Osteocyte (in vitro differentiated cells): ENCODE measurements at places on chromosomes 7 and 10.

- DNase-seq: no peak
These were observed 7.4 kb downstream of the MCM10 start for GRCh38 chr10:13168781-13169180.

- peak; percentile 84 for DNase-seq
These were observed 687 bp downstream of the EPDR1 start for GRCh38 chr7:37920849-37921805.

GRCh38 chr7:36692456-36692855 is 31.8 kb downstream of the AOAH start:
- DNase-seq: no peak

- no peak for DNase-seq
These were observed 34.4 kb upstream of the RSBN1L start for GRCh38 chr7:77661816-77662215.

DNA sequence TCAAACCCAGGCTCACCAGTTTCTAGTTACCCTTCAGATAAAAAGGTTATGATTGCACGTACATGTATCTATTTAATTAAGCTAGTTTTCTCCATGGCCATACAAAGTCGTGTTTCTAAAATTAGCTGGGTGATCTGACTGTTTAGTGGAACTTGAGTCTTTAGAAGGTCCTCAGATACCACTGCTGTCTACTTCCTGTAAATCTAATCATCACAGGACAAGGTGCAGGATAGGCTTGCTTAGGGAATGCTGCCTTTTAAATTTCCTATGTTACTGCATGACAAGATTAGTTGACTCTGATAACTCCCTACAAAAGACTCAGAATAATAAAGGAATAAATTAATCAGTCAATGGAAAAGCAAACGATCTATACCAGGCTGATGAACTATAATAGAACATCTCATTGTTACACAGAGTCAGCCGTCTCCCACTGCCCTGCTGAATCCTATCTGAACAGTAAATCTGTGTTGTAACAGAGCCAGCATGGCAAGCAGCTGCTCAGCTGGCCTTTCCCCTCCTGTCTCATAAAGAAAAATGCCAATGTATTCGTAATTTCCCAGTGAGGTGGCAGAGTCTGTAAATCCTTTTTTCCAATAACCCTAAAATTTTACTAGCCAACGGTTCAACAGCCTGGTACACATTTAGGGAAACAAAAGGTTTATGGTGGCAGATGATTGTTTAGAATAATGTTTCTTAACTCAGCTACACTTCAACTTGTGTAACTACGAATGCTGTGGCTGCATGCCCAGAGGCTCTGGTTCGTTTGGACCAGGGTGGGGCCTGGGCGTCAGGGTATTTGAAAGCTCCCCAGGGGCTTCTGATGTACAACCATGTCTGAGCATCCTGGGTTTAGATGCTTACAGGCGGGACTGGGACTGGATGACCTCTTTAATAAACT is 318.0 kb downstream of the PAXIP1 start:
- no peak for DNase-seq

DNA sequence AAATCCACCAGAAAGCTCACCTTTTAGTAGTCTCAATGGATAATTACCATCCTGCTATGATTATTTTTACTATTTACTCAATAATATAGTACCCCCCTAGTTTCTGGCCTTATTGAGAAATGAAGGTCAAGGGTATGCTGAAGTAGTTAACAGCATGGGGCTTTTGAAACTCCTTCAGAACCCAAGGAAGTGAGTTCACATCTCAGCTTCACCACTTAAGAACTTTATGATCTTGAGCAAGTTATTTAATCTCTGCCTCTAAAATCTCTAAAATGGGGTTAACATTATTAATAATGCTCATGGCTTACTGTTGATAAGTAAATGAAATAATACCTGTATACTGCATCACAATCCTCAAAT is 5.8 kb downstream of the MTPN start:
- no peak for DNase-seq

DNA sequence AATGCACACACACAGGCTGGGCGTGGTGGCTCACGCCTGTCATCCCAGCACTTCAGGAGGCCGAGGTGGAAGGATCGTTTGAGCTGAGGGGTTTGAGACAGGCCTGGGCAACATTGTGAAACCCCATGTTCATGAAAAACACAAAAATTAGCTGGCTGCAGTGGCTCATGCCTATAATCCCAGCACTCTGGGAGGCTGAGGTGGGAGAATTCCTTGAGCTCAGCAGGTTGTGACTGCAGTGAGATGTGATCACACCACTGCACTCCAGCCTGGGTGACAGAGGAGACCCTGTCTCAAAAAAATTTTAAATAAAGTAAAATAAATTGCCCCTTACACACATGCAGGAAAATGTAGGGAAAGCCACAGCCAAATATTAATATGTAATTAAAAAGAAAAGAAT is 44.1 kb downstream of the RNF32 start:
- no peak for DNase-seq
